ENCODE measurements at places on chromosomes 16 and 17.

- no peak for DNase-seq
Measured at GRCh38 chr16:31274831-31275816, 15.3 kb downstream of the ITGAM start.

- no peak for DNase-seq
Measured at GRCh38 chr17:34930283-34930682, 31.0 kb downstream of the CCT6B start.

DNA sequence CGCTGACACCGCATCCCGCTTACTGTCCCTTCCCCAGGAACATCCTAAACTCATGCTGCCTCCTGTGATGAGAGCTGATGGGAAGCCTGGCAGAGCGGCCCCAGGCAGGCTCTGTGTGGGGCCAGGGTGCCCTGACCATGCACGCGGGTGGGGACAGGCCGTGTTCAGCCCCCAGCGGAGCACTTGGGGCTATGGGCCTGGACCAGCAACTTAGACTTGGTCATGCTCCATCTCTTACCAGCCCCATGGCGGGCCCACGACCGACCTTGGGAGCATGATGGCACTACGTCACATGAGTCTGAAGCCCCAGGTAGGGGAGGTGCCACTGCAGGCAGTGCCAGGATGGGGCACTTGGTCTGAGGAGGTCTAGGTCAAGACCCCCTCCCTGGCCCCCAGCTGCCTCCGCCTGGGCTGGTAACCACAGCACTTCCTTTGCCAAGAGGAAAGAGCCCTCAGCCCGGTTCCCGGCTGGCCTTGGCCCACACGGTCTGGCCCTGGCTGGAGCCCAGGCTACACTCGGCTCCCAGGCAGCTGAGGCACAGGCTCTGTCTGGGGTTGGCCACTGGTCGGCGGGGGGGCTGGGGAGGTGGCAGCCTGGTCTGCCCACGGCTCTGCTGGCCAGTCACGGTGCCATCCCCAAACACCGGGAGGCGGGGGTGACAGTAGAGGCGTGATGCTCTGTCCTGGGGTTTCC lies 25.7 kb downstream of the BAHCC1 start:
- no peak for DNase-seq

DNA sequence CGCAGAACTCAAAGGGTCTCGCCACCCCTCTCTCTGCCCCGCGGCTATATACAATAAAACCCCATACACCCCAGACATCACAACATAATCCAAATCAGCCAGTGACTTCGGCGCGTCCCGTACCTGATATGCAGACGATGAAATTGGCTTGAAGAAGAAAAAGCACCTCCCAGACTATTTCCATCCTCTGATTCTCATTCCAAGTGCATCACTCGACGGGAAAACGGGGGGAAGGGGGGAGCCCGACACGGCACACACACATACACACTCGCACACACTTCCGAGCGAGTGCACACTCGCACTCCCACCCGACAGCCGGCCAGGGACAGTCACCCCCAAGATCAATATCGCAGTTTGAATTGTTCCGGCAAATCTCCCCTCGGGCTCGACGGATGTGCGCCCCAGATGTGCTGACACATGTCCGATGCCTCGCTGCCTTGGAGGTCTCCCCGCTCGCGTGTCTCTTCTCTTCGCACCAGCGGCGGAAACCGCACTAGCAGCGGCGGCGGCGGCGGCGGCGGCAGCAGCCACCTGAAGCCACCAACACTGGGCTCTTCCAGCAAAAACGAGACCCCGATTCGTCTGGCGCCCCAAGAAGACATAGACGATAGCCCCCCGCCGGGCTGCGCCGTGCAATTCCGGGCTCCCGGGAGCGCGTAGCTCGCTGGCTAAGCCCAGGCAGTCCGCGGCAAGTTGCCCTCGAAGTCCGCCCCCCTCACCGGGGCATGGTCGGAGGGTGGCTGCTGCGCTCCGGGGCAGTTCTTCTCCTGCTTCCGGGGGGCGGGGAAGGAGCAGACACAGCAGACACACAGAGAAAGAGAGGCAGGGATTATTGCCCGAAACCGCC lies 688 bp downstream of the CA10 start:
- no peak for DNase-seq

- DNase-seq, result no peak
Measured at GRCh38 chr17:69078864-69079263, 18.1 kb upstream of the ABCA9 start.

DNA sequence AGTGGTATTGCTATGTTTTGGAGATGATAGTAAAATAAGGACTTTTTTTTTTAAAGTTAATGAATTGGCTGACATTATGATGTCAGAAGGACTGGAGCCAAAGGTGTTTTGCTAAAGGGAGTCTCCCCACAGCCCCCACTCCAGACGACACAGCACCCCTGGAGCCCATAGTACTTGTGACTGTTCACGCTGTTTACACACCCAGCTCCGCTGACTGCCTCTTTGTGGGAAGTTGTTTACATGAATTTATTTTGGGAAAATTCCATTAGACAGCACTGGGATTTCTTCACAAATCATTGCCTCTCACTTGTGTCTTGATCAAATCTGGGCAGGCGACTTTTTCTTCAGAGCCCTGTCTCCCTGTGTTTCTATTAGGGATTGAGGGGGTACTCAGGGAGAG lies 108.6 kb downstream of the C17orf67 start:
- DNase-seq, result no peak

- DNase-seq, result no peak
Measured at GRCh38 chr17:14833201-14833785, 431.8 kb downstream of the PMP22 start.
